ENCODE measurements at places on chromosomes 3 and 15.
A peak's percentile ranks its signal among the peaks of the same experiment; 100 is the strongest.

- no peak for DNase-seq
Observed at GRCh38 chr3:167054926-167055325, 325.2 kb downstream of the ZBBX start.

DNA sequence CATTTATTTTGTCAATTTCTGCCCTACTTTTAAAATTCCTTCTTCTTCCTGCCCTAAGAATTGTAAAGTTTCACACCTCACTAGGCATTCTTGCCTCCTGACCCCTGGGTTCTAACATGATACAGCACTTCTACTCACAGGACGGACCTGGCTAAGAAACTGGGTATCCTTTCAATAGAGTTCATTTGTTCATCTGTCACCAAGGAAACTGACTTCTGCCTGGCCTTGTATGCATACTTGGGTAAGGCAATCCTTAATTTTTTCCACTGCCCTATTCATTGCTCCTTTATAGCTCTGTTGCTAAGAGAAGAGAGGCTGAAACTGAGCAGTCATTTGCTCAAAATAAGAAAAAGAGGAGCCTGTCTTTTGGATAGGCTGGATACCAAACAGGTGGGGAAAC, 3.3 kb downstream of the RGMA start:
- no peak for DNase-seq

DNA sequence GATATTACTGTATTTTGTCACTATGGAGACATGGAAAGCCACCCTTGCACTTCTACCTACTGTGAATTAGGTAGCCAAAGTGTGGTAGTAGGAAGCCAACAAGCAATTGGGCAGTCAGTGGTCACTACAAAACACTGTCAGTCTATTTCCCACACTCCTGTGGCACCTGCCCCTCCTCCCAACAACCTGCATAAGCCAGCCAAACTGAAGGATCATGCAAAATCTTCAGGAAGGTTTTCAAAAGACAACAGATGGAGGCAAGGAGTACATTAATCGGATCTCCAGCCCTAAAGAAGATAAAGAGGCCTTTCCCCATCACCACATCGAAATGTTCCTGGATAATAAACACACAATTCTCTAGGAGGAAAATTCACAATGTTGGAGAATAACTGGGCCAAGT, 11.9 kb downstream of the POMGNT2 start:
- DNase-seq = no peak

GRCh38 chr15:90660195-90660998, 56.7 kb upstream of the BLM start:
- DNase-seq = peak; percentile 80

- DNase-seq = no peak
Observed at GRCh38 chr3:172159962-172160538, 120.7 kb downstream of the FNDC3B start.

DNA sequence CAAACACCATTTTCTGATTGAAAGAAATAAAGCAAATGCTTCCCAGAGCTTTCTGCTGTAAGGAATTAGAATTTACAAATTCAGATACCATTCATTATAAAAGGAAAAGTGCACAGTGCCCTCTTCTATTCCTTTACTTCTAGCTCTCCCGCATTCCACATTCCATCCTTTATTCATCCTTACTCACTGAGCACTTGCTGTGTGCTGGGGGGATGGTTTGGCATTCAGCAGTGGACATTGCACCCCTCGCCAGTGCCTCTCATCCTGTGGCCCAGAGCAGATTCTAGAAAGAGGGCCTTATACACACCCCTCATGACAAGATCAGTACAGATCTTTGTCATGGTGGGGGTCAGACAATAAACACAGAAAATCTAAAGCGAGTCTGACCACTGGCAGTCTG, 73.0 kb downstream of the MGLL start:
- DNase-seq = no peak

Data from epithelial cell of prostate (primary cell).